Breast epithelium (tissue), 4 donors: ENCODE measurements at places on chromosomes 12 and 14. TPM values are rescaled to one million over a fixed set of nuclear protein-coding genes. Genes with fewer than 3 reads are reported as not detected.

GRCh38 chr12:75892731-75893408 lies 138.7 kb downstream of the PHLDA1 start:
- no peak overlapping the region for H3K4me3 ChIP-seq
- H3K27ac ChIP-seq: no peak overlapping the region
- H3K36me3 ChIP-seq: no peaks in the 10 kb centered on the region
- DNase-seq: no peak

GRCh38 chr12:121536054-121536898 lies 44.5 kb downstream of the KDM2B start:
- no peaks in the 10 kb centered on the region for H3K27me3 ChIP-seq
- no peaks in the 10 kb centered on the region for H3K36me3 ChIP-seq
- H3K27ac ChIP-seq: peak overlapping the region; percentile 84
- H3K4me3 ChIP-seq: peak overlapping the region; percentile 58
- no peak for DNase-seq

GRCh38 chr12:16553457-16553856 lies 52.5 kb downstream of the LMO3 start:
- no peaks in the 10 kb centered on the region for H3K27me3 ChIP-seq
- no peak for DNase-seq
- H3K4me3 ChIP-seq: no peak overlapping the region
- H3K4me1 ChIP-seq: no peaks in the 10 kb centered on the region
- H3K27ac ChIP-seq: no peak overlapping the region

DNA sequence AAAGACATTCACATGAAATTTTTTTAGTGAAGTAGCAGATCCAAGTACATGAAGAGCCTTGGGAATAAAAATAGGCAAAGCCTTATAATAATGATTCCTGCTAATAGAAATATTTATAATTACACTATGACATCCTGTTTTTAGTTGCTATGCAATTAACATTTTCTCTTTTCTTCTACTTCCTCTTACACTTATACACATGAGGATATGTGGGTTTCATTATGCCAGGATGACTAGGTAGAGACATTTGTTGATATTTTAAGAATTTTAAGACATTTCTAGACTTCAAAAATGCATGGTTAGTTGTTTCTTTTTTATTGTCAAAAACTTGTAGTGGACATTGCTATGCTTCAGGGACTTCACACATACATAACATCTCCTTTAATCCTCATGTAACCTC lies 326.8 kb downstream of the SYT1 start:
- no peaks in the 10 kb centered on the region for H3K27me3 ChIP-seq
- no peak for DNase-seq
- H3K27ac ChIP-seq: no peak overlapping the region
- no peak overlapping the region for H3K4me3 ChIP-seq
- H3K36me3 ChIP-seq: no peaks in the 10 kb centered on the region

Gene GARIN6
- total RNA-seq: not detected
